Lower lobe of right lung (tissue), 2 donors: ENCODE measurements at places on chromosomes 5 and 9. TPM values are rescaled to one million over a fixed set of nuclear protein-coding genes. Genes with fewer than 3 reads are reported as not detected.

The SLC34A3 gene
- not detected for total RNA-seq

The ARID3C gene
- total RNA-seq = not detected

The AMBP gene
- 1.0 TPM for total RNA-seq

The CA9 gene
- total RNA-seq = not detected

The SLC34A1 gene
- total RNA-seq = not detected

The TMEM215 gene
- 0.09 TPM for total RNA-seq

DNA sequence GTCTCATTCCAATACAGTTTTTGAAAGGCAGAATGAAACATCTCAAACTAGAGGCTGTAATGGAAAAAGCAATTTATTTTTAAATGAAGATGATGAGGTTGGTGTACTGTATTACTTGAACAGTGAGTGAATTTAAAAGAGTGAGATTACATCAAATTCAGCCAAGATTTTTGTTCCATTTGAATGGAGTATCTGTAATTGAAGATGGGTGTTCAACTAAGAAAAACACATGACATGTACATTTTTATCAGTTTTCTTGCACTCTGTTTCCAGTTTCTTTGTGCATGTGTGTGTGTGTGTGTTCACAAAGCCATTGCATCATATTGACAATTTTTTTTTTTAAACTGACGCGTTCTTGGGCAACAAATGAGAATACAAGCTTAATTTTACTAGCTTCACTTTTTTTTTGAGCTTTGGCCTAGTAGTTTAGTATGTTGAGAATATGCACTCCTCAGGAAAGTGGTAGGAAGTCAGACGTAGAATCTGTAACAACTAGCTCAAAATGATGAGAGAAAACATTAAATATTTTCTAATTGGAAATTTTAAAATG is 243.5 kb downstream of the MAST4 start:
- H3K4me3 ChIP-seq = no peak overlapping the region
- H3K4me1 ChIP-seq = no peaks in the 10 kb centered on the region
- DNase-seq = no peak
- no peaks in the 10 kb centered on the region for H3K36me3 ChIP-seq
- no peaks in the 10 kb centered on the region for H3K27me3 ChIP-seq

GRCh38 chr5:12357626-12358025 is 453.4 kb upstream of the CTNND2 start:
- no peaks in the 10 kb centered on the region for H3K36me3 ChIP-seq
- no peak overlapping the region for H3K27ac ChIP-seq
- DNase-seq = no peak
- no peak overlapping the region for H3K4me3 ChIP-seq

- no peaks in the 10 kb centered on the region for H3K36me3 ChIP-seq
- H3K27ac ChIP-seq = no peak overlapping the region
- no peaks in the 10 kb centered on the region for H3K27me3 ChIP-seq
- H3K4me3 ChIP-seq = no peak overlapping the region
Observed at GRCh38 chr5:126852841-126853271, 75.9 kb downstream of the LMNB1 start.

- H3K27me3 ChIP-seq = no peaks in the 10 kb centered on the region
- DNase-seq = peak; percentile 48
- peaks cover 2% of the 10 kb centered on the region for H3K4me1 ChIP-seq
- no peak overlapping the region for H3K4me3 ChIP-seq
- H3K36me3 ChIP-seq = no peaks in the 10 kb centered on the region
- H3K27ac ChIP-seq = no peak overlapping the region
Observed at GRCh38 chr5:143140492-143141203, 262.8 kb downstream of the NR3C1 start.

DNA sequence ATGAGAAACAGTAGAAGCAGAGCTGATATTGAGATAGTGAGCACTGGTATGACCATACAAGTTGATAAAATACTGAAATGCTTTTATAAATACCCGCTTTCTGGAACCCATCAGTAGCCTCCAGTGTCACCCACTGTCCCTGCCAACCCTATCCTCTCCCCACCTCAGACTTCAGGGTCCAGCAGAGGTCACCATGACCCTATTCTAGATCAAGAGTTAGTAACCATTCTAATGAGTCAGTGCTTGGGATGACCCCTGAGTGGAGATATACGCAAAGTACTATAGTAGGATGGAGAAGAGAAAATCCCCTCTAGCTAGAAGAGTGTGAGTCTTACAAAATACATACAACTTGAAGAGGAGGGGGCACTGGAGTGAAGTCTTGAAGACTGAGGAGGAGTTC is 297.9 kb upstream of the BRINP1 start:
- no peaks in the 10 kb centered on the region for H3K4me1 ChIP-seq
- DNase-seq = no peak
- H3K4me3 ChIP-seq = no peak overlapping the region

DNA sequence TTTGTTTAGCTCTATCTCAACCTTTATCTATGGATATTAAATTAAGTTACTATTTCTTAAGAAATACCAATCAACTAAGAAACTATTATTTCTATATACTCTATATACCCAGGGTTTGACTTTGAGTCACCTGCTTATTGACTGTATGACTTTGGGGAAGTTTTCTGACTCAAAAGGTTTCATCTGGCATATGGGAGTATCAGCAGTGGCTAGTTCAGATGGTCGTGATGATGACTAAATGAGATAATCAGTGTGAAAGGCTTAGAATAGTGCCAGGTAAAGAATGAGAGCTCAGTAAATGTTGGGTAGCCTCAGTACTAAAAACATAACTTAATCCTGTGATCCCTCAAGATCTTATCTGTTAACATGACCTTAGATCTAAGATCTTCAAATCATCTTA is 179.7 kb upstream of the ISL1 start:
- H3K27me3 ChIP-seq = no peaks in the 10 kb centered on the region
- H3K36me3 ChIP-seq = no peaks in the 10 kb centered on the region
- no peak overlapping the region for H3K4me3 ChIP-seq
- DNase-seq = no peak

DNA sequence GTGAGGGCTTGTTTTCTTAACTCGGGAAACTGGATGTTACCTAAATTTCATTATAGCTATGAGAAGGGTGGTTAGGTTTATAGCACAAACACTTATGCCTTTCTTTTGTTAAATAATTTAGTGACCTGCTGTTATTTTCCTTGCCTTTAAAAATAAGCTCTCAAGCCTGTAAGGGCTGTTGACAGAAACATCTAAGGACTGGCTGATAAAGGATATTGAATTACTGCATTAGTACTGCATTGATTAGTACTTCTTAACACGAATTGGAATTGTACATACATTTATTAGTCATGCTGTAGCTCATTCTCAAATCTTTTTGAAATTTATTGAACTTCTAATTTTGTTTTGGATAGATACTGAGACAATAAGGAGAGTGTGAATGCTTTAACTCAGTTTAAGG is 85.1 kb upstream of the DHFR start:
- no peaks in the 10 kb centered on the region for H3K27me3 ChIP-seq
- no peaks in the 10 kb centered on the region for H3K4me1 ChIP-seq
- no peak overlapping the region for H3K4me3 ChIP-seq
- H3K36me3 ChIP-seq = peaks cover 22% of the 10 kb centered on the region

GRCh38 chr5:173237143-173237874 is 2.3 kb upstream of the NKX2-5 start:
- no peak overlapping the region for H3K27ac ChIP-seq
- no peak for DNase-seq
- H3K36me3 ChIP-seq = no peaks in the 10 kb centered on the region
- no peak overlapping the region for H3K4me3 ChIP-seq
- peaks cover 100% of the 10 kb centered on the region for H3K27me3 ChIP-seq
